Caudate nucleus (tissue), 63 donors: ENCODE measurements at places on chromosomes 2 and 18.
A peak's percentile ranks its signal among the peaks of the same experiment; 100 is the strongest.

- no peak for DNase-seq
Observed at GRCh38 chr2:48901015-48901343, 145.5 kb upstream of the LHCGR start.

DNA sequence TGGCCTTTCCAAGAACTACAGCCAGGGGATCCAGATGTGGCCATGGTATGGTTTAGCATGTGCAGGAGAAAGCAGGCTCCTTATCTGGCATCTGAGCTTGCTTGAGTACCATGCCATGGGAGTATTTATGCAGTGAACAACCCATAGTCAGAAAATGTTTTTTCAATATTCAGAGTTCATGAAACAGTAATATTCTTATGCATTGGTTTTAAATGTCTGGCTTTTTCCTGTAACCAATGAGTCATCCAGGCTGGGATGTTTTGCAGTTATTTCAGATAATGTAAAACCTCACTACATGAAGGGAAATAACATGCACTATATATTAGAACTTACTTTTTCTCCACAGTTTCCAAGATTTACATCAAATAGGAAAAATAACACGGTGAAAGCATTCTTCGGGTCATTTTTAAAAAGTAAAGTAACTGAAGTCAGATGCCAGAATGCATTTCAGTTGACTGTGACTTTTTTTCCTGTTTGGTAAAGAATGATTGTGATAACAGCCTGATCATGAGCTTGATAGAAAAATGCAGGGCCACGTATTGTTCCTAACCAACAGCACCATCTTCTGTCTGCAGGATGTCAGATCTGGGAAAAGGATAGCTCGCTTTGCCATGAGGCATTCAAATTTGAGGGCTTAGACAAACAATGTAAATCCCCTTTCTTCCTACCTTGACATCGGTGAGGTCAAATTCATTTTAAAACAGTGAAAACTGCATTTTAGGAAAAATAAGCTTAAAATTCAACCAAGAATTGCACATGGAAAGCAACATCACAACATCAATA lies 152.8 kb downstream of the DSC3 start:
- no peak for DNase-seq

DNA sequence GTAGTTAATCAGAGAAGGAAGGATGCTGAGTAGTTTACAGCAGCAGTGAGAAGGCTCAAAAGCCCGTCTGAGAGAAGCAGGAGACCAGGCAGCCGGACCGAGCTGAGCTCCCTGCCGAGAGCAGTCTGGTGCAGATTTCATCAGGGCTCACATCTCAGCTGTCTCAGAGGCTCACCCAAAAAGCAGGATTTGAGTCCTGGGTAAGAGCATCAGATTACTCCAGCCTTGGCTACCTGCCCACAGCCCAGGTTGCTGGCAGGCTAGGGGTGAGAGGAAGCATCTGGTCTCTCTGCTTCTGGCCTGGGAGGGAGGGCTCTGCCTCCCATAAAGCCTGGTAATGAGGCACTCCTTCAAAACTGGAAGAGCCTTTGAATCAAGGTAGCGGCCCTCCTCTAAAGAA lies 140.5 kb downstream of the ST6GAL2 start:
- no peak for DNase-seq

GRCh38 chr2:42863320-42863719 lies 70.9 kb upstream of the HAAO start:
- DNase-seq = no peak

DNA sequence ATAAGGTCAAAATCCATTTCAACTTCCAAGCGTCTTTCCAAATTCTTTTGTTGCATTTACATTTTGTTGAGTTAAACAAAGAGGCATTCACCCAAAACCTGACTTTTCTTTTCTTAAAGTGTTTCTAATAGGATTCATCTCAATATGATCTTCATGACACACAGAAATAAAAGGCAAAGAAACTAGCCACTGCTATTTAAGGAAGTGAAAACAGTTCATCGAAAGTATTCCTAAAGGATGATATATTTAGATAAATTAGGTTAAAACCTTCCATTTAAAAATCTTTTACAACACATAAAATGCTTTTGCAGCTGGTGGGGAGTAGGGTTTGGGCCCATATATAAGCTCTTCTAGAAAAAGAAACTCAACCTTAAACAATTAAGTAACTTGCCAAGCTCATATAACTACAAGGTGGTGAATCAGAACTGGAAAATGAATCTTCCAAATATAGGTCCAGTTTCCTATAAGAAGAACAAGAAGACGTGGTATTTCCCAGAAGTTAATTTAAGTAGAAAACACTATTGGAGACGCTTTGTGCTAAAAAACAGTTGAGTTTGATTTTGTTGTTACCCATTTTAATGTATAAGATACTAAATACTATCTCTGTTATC lies 336.0 kb upstream of the HNRNPA3 start:
- no peak for DNase-seq

DNA sequence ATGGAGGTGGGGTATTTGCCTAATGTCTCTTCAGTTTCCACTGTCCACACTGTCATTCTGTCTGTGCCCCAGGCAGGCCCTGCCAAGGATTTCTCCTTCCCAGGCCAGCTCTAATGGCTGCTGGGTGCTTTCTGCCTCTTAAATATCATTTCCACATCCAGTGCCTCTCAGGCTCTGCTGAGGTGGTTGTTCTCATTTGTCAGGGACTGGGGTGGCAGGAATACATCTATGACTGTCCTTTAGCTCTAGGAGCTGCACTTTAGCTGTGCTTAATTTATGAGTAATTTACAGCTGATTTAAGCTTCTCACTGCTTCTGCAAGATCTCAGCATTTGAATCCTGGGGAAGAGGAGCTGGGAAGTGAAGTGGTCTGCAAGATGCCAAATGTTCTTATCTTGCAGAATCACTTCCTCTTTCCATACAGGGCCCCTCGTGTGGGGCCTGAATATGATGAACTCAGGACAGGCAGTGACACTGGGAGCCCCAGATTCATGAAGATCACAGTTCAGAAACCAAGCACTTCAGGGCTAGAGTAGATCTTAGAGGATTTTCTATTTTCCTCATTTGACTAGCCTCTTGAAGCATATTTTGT lies 150.2 kb downstream of the FSHR start:
- no peak for DNase-seq

DNA sequence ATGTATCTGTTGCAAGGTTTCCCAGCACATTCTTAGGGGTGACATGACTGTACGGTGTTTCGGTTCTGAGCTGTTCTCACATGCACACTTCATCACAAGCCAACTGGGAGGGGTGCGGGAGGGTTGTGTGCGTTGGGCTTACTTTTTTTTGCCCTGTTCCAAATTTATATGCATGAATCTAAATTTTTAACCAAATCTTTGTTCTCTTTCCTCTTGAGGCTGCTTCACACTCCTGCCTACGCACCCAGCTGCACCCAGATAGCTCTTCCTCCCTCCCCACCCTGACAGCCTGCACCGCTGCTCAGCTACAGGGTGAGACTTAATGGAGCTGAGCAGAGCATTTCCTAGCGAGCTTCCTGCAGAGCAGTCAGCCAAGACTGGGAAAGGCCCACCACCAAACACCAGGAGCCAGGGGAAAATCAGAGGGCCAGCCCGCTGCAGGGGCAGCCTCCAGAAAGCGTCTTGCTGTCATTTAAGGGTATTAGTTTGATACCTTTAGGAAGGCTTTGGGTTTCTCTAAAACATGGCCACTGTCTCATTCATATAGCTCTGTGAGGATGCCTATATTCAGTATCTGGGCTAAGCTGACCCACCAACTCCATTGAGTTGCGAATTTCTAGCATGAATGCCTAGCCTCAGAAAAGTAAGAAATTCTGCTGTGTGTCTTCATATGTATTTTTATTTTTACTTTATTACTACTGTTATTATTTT lies 84.5 kb downstream of the POU3F3 start:
- peak; percentile 45 for DNase-seq

DNA sequence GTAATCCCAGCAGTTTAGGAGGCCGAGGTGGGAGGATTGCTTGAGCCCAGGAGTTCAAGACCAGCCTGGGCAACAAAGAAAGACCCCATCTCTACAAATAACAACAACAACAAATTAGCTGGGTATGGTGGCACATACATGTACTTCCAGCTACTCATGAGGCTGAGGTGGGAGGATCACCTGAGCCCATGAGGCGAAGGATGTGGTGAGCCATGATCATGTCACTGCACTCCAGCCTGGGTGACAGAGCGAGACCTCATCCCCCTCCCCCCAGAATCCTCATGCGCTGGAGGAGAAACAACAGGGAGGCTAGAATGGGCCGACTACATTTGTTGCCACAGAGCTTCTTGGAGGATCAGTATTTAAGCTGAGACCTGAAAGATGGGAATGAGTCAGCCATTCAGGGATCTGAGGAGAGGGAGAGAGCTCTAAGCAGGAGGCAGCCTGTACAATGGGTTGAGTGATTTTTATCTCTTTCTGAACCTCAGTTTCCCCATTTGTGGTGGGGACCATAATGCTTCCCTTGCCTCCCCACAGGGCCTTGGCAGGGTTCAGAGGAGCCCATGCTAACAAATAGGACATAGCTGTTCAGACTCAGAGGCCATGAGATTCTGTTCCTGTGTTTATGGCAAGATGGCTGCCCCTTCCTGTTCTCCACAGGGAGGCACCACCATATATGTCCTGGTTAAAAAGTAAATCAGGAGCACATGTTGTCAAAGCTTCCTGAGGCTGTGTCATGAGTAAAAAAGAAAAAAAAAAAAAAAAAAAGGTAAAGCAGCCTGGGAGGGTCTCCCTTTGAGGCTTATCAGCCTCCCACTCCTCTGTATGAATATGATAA lies 131.4 kb upstream of the HAAO start:
- DNase-seq = no peak

- DNase-seq = no peak
Observed at GRCh38 chr18:48887294-48887904, 63.4 kb downstream of the SMAD7 start.

DNA sequence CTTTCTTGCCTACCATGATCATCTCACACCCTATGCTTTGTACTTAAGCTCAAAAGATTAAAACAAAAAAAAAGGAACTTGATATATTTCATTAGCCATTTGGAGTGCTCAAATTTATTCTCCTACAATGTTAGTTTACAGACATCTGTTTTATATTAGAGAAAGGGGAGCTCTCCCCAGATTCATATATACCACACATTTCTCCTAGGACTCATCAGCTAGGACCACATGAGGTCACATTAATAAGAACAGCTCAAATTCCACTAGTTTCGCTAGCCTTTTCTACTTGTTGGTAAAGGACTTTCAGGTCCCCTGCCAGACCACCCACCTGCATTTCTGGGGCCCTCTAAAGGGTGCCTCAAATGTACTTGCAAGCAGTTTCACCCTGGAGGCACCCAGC lies 151.2 kb upstream of the MMADHC start:
- no peak for DNase-seq

DNA sequence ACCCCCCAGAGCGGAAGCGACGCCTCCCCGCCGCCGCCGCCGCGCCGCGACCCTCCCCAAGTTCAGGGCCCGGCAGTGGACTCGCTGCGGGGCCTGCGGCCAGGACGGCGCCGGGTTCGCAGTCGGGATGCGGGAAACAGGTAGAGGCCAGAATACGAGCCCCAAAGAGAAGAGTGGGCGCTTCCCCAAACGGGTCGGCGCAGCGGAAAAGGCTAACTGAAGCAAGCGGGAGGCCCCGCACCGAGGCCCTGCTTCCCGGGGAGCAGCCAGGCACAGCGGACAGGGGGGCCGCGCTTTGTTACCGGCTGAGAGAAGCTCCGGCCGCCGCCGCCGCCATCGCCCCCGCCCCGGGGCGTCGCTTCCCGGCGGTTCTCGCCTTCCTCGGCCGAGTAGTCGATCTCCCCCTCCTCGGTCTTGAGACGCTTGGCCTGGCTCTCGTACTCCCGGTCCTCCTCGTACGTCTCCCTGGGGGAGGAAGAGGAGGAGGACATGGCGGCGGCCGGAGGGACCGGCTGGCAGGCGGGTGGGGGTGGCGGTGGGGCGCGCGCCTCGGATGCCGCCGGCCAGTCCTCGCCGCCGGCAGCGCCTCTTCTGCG lies 494 bp downstream of the HNRNPLL start:
- DNase-seq = peak; percentile 53

DNA sequence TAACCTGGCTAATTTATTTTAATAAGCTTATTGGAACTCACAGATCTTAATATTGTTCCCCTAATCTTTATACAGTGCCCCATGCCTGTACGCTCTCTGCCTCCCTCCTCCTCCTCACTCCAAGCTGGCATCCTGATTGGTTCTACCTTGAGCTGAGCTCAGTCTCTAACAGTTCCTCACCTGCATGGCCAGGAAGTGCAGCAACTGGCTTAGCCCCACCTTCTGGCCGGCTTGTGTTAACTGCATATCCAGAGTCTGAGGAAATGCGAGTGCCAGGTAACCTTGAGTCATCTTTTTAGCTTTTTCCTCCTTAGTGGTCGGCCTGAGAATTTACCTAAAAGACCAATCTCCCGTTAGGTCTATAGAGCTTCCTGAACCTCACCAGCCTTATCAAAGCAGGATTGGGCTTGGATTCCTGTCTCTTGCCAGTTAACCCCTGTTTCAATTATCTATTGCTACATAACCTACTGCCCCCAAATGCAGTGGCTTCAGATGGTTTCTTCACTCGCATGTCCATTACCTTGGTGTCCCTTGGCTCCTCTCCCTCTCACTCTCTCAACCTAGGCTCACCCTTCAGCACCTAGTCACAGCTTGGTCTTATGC lies 89.5 kb upstream of the STK39 start:
- no peak for DNase-seq

DNA sequence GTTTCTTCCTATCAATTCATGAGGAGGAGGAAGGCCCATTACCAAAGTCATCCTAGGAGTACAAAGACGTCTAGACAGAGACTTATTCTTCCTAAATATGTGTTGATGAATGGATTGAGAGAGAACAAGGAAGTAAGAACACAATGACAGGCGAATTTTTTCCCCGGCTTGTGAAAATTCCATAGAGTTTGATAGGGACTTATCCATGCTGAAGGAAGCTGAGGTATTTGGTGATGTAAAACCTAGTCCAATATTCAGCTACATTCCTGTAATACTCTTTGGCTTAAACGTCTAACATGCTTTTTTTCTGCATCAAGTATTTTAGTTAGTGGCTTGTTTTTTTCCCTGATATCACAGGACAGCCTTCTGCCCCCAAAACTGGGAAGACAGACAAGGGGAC lies 121.9 kb upstream of the MYT1L start:
- DNase-seq = no peak
